ENCODE measurements at places on chromosomes 5 and 9.

DNA sequence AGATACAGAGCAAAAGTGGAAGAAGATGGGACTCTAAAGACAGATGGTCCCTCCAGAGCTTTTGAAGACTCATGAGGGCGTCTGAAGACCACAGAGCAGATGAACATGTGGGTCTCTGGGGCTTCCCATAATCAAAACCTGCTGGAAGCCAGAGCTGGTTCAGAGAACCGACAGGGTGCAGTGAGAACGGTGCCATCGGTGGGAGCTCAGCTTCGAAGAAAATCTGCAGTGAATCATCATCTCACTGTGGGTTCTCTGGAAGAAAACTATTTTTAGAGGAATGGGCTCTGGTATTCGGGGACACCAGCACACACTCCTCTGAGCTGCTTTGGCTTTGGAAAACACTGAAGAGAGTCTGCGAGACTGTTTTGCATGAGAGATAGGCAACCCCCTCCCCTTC lies 222.4 kb upstream of the PANK3 start:
- DNase-seq = no peak

DNA sequence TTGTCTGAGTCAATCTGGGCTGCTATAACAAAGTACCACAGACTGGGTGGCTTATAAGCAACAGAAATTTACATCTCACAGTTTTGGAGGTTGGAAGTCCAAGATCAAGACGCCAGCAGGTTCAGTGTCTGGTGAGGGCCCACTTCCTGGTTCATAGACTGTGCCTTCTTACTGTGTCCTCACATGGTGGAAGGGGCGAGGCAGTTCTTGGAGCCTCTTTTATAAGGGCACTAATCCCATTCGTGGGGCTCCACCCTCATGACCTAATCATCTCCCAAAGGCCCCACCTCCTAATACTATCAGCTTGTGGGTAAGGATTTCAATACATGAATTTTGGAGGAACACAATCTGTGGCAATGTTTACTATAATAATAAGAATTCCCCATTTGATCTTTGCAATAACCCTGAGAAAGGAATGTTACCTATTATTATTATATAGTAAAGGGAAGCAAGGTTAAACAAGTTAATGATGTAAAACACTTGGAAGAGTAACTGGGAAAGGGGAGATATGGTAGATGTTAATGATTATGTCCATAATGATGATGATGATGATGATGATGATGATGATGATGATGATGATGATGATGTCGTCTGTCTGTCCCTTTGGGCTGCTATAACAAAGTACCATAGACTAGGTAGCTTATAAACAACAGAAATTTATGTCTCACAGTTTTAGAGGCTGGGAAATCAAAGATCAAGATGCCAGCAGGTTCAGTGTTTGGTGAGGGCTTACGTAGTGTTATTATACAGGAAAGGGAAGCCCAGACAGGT lies 40.8 kb downstream of the WHRN start:
- no peak for DNase-seq

GRCh38 chr5:179304466-179304865 lies 40.8 kb downstream of the ADAMTS2 start:
- no peak for DNase-seq

- DNase-seq = no peak
These were observed 66.8 kb downstream of the INSYN2B start for GRCh38 chr5:169913479-169913878.

DNA sequence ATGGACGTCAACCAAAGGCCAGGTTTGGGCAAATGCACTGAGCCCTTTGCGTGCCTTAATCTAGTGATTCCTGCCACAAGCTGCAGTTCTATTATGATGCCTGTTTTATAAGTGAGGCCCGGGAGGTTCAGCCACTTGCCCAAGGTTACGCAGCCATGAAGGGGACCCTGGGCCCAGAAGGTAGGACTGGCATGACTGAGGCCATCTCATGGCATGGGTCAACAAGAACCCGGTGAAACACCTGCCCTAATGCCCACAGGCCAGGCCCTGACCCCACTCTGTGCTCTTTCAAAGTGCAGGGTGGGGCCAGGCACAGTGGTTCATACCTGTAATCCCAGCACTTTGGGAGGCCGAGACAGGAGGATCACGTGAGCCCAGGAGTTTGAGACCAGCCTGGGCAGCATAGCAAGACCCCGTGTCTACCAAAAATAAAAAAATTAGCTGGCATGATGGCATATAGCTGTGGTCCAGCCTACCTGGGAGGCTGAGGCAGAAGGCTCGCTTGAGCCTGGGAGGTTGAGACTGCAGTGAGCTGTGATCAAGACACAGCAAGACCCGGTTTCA lies 8.6 kb downstream of the NINJ1 start:
- DNase-seq = no peak

DNA sequence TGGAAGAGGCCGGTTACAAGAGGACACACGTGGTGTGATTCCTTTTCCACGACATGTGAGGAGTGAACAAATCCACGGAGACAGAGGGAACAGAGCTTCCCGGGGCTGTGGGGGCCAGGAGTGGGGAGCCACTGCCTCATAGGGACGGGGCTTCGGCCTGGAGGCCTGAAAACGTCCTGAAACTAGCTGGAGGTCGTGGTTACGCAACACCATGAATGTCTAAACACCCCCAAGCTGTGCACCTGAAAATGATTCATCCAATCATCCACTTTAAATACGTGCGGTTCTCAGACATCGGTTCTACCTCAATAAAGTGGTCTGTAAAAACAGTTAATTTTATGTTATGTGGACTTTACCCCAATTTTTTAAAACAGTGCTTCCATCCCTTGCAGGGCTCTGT lies 65.3 kb upstream of the PPP1R26 start:
- DNase-seq = no peak

- DNase-seq = no peak
These were observed 616.3 kb downstream of the EBF1 start for GRCh38 chr5:158483281-158483860.

- no peak for DNase-seq
These were observed 10.8 kb downstream of the OR13J1 start for GRCh38 chr9:35859310-35859989.

DNA sequence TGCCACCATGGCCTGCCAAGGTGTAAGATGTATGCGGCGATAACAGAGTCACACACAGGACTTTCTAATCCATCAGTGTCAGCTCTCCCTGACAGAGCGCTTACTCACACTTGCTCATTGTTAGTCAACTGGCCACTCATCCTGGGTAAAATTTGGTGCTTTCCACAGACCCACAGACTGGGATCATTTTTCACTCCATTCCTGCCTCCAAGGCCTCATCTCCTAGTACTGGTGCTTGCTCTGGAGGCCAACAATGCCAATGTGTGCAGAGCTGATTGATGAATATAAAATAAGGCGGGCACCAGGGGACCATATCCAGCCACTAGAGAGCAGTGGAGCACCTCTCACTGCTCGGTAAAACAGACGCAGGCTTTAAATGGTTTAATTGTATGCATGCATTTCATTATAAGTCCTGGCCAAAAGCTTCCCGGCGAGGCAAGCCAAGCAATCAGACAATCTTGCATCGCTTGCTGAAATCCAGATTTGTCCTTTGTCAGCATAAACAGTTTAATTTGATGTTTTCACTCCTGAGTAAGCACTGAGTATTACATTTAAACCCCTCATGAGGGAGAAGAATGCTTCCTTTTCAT lies 22.3 kb downstream of the PSMB7 start:
- DNase-seq = no peak

GRCh38 chr9:13587571-13587970 lies 308.1 kb upstream of the MPDZ start:
- DNase-seq = no peak

DNA sequence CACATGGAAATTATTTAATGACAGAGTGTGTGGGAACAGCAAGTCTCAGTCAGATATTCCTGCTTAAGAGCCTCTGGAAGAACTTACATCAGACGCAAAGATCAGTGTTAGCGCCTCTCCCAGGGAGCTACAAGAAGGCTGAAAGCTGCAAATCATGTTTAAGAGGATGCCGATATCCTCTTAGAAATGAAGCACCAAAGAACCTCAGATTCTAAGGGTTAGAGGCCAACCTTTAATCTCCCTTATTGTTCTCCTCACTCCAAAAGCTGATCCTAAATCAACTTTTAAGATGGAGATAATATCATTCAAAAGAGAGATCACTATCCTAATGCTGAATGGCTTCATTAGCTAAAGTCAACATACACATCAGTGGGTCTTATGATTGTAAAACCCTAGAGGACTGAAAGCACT lies 160.6 kb downstream of the NFIB start:
- no peak for DNase-seq

- no peak for DNase-seq
These were observed 67.3 kb upstream of the SHISAL2B start for GRCh38 chr5:64622991-64623390.

DNA sequence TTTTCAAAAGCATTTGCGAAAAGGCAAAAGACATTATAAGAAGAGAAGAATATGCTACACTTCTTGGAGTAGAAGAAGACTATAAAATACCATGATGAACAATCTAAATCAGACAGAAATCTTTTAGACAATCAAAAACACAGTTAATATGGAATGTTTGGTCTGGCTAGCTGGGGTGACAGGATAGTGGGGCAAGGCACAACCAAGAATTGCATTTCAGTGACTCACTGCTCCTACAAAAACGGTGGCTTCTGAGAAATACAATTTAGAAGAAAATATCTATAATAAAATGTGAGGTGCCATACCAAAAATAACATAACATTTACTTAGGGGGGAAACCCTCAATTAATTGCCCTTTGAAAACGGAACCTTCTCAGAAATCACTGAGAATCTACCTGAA lies 363.4 kb downstream of the NPR3 start:
- no peak for DNase-seq

GRCh38 chr9:91219557-91219956 lies 142.2 kb downstream of the AUH start:
- no peak for DNase-seq

DNA sequence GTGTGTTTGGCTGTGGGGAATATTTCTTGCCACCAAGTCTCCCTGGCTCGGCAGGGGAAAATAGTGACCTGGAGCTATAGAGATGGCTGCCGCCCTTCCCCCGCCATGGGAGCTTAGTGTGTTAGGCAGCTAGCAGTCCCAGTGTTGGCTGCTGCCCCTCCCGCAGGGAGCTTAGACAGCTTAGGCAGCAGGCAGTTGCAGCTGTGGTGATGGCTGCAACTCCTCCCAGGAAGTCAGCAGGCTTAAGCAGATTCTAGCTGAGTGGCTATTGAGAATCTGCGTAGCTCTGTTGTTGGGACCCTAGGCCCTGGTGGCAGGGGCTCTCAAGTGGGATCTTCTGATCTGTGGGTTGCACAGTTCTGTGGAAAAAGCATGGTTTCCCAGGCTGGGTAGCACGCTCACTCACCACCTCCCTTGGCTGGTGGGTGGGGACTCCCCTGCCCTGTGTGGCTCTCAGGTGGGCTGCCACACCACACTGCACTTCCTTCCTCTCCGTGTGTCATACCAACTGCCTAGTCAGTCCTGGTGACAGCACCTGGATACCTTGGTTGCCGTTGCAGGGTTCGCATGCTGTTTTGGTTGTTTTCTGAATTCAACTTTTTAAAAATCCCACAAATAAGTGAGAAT lies 9.3 kb downstream of the OR1N2 start:
- no peak for DNase-seq

GRCh38 chr5:39076757-39077728 lies 2.8 kb upstream of the RICTOR start:
- DNase-seq = no peak

GRCh38 chr9:35357826-35358225 lies 132.1 kb upstream of the RUSC2 start:
- DNase-seq = no peak

DNA sequence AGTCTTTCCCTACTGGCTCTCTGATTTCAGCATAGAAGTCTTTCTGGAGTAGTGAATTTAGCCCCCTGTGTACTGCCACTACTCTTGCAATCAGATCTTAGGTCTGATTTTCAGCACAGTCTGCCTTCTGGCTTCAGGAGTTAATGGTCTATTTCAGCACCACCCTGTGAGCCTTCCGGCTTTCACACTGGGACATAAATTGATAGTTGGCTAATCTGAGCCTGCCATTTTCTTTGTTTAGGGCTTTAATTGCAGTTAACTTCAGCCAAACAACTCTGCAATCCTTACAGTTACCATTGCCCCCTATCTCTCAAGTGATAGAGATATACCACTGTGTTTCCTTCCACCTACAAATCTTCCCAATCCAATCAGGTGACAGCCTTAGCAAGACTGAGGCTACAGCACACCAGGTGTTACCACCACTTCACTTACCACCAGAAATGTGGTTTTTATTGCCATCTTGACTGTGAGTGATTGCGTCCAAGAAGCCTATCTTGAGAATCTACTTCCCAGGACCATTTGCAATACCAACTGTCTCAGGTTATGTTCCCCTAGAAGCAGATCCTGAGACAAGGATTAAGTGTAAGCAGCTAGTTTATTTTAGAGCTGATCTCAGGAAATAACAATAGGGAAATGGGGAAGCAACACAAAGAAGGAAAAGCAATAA lies 51.9 kb upstream of the NEK6 start:
- DNase-seq = no peak

DNA sequence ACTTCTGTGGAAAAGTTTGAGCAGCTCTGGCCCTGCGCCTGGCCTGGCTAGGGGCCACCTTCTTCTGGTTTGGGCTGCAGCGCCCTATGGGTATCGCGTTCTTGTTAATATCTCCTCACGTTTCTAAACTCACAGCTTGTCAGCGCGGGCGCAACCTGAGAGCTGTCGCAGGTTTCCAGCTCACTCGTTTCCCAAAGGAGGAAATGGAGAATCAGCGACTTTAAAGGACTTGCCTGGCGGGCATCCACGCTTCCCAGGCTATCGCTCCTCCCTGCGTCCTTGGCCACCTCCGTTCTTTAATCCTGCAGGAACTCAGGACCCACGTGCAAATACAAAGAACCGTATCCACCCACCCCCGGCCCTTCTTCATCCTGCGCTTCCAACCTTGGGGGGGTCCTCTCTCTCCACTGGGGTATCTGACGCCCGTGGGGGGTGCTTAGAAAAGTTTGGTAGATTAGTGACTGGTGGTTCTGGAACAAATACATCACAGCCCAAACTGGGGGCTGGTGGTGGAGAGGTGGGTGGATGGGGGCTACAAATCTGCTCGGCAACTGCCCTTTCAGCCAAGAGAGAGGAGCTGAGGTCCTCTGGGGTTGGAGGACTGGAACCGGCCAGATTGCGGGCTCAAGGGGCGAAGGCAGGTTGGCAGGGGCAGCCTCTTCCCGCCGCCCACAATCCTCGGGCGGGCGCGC lies 578 bp upstream of the PSAT1 start:
- no peak for DNase-seq

DNA sequence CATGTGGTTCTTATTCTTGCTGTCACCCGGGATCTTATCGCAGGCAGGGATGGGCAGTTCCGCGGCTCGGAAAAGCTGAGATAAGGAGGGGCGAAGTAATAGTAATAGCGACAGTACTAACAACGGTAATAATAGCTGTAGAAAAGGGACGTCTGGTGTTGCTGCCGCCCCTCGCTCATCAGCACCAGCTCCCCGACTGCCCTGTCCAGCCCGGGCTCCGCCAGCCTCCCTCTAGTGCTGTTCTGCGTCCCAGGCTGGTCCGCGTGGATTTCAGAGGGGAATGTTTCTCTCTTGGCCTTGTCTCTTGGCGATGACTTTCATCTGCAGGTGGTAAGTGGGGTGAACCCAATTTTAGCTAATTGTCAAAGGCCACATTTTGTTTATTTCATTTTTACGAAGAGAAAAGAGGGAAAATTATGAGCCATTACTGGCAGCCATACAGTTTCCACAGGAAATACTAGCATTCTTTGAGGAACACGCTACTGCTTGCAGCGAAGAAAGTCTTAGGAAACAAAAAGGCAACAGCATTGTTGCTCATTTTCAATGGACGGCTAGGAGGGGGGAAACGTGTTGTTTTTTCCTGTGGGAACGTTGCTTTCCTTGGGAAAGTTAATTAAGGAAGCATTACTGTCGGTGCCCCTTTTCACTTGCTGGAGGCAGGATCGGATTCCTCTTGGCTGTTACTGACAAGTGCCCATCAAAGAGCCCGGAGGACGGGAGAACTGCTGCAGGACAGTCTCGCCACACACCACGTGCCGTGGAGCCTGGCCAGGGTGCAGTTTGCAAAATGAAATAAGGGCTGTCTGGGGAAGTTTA lies 762 bp downstream of the SNCAIP start:
- no peak for DNase-seq

Measured in activated naive CD8-positive, alpha-beta T cell treated with anti-CD3 and anti-CD28 coated beads, Interleukin-2, amount 50 U/mL, for 16 hours (primary cell).